Stimulated activated CD4-positive, alpha-beta T cell treated with anti-CD3 and anti-CD28 coated beads, Interleukin-15, amount 100 ng/mL, for 48 hours (primary cell): ENCODE measurements at places on chromosomes 3 and 15.

- no peak for DNase-seq
Measured at GRCh38 chr15:84953726-84954125, 27.9 kb upstream of the PDE8A start.

- DNase-seq = no peak
Measured at GRCh38 chr3:56917361-56918110, 115.8 kb upstream of the ARHGEF3 start.

DNA sequence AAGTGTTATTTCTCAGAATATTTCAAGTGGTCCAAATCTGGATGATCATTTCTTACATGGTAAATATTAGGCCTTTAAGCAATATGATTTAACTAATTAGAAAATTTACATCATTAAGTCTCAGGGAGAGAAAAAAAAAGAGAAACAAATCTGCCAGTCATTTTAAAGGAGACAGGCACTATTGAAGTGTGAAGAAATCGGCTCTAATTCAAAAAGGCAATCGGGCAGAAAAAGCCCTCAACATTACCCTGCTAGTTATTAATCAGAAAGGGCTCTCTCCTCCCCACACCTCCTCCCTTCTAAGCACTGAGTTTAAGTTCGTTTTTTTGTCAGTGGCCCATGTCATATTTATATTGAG is 215.9 kb downstream of the MEIS2 start:
- no peak for DNase-seq

DNA sequence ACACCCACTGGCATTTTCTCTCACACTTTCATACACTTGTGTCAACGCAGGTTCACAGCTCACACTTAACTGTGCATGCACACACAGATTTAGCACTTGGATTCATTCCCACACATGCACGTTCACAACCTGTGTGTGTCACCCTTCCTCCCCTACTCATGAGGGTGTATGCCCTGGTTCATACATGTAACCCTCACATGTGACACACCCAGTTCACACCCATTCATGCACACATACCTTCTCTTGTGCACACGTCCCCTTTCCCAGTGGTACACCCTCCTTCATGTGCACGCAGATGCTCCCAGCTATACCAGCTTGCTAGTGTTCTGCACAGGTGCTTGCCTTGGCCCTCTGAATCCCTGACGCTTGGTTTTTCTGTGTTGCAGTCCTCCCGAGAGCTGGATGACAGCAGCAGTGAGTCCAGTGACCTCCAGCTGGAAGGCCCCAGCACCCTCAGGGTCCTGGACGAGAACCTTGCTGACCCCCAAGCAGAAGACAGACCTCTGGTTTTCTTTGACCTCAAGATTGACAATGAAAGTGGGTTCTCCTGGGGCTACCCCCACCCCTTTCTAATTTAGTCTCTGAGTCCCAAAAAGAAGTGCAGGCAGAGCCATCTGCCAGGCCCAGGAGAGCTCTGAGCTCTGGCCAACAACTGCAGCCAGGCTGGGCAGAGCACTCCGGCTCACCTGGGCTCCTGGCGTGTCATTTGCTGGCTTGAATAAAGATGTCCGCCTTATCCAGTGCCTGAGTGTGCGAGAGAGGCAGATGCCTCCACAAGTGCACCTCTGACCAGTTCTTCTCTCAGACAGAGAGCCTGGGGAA is 39.5 kb downstream of the GOLGA6A start:
- DNase-seq = no peak

GRCh38 chr15:43483297-43484128 is 9.4 kb downstream of the TP53BP1 start:
- no peak for DNase-seq

DNA sequence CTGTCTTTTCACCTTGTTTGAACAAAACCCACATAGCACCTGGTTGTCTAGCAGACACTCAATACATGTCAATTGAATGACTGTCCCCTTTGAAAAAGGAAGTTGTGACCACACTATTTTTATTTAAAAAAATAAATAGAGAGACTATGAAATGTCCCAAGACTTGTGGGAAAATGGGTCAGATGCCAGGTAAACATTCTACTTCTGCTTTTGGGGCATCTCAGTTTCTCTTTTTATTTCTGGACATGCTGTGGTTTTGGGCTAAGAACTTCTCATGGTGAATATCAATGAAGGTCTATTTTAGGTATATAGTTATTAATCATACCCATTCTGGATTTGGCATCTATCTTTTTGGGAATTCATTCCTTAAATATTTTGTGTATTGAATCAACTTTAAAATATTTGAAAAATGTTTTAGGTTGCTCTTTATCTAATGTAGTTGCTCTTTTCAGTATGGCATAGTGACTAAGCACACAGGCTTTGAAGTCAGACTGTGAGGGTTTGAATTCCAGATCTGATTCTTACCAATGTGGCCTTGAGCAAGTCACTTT is 4.4 kb downstream of the TMEM45A start:
- DNase-seq = no peak

- no peak for DNase-seq
Measured at GRCh38 chr15:47796339-47796738, 79.0 kb downstream of the SEMA6D start.

- DNase-seq = no peak
Measured at GRCh38 chr15:52772766-52773165, 17.4 kb downstream of the ONECUT1 start.

- no peak for DNase-seq
Measured at GRCh38 chr3:180804916-180805315, 107.6 kb upstream of the FXR1 start.

DNA sequence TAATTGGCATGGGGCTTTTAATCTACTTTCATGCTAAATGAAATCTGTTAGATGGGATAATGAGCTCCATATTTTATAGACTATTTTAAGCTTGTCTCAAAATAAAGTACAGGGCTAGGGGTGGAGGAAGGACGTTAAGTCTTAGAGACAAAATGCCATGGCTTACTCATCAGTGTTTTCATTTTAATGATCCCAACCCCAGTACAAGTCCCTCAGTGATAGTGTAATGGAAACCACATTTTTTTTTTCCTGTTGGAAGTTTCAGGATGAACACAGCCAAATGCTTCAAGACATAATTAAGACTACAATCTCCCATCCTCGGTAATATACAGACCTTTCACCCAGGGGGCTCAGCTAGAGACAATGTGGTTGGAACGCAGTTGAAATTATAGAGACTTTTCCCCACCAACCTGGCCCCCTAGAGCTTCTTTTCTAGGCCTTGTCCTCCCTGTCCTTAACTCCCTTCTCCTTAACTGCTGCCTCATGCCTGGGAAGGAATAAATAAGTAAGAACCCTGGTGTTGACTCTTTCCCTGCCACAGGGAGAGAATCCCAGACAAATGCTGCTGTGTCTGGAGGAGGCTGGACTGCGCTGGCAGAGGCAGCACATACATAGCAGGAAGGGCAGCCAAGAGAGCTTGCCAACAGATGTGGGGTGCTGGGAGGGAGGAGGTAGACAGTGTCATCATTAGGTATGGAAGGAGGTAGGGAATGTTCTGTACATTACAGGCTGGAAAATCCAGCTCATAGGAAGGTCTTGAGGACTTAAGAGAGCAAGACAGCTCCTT is 115.4 kb upstream of the ROPN1 start:
- DNase-seq = no peak

DNA sequence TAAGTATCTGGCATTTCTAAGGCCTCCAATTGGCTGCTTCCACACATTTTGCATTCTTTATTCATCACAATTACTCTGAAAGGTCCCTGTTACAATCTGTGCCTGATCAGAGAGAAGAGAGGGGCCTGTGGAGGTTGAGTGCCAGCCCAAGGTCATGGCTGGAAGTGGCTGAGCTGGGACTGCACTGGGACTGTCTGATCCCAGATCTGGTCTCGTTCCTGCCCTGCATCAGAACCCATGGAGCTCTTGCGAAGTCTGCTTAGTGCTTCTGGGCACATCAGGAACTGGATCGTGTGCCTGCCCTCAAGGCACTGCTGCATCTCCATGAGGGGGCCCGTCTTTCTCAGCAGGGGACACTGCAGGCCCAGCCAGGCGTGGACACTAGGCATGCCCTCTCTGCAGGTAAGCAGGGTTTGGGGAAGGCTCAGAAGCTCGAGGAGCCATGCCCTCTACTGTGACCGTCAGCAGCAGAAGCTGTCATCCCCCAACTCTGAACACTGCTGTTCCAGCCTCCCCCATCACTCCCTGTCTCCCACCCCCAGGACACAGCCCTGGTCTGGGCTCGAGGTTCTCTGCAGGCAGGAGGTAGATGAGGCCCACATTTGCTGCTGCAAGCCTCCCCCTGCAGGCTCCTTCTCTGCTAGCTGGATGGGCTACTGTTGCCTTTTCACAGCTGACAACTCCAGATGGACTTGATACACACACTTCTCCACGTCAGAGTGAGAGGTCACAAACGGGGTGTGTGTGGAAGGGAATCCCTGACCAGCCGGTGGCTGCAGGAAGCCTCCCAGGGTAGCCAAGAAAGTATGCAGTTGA is 96.5 kb upstream of the PRR23E start:
- no peak for DNase-seq

DNA sequence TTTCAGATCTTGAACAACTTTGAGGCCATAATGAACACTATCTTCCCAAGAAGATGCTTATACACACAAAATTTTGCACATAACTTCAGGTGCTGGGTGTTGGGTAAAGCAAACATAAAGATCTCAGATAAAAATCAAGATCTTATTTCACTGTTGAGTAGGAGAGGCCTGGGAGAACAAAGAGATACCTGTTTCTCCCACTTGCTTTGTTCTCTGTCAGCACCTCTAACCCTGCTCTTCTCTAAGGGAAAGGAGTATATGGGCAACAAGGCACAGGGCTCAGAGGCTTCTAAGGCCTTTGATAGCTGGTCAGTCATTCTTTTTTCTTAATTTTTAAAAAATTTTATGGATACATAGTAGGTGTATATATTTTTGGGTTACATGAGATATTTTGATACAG is 3.6 kb upstream of the GK5 start:
- no peak for DNase-seq

DNA sequence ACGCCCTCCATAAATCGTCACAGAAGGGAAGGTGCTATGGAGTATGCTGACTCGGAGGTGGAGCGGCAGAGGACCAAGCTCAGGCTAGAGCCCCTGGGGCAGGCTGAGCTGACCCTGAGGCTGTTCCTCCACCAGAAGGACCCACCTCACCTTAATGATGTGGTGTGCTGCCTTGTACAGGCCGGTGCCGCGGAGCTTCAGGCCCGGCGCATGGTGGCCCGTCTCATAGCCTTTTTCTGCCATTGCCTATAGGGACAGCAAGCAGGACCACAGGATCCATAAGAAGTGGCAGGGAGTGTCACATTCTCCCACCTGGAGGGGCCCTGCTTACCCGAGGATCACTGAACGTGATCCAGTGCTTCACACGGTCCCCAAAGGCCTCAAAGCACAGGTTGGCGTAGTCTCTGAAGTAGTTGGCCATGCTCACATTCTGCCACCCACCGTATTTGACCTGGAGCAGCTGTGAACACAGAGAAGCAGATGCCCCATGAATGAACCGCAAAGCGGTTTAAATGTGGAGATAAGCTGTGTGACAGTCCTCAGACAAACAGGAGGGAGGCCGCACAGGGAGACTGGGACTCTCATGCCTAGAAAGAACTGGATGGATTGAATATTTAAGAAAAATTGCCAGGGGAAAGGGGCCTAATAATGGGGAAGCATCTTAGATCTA is 4.8 kb downstream of the LCTL start:
- no peak for DNase-seq

DNA sequence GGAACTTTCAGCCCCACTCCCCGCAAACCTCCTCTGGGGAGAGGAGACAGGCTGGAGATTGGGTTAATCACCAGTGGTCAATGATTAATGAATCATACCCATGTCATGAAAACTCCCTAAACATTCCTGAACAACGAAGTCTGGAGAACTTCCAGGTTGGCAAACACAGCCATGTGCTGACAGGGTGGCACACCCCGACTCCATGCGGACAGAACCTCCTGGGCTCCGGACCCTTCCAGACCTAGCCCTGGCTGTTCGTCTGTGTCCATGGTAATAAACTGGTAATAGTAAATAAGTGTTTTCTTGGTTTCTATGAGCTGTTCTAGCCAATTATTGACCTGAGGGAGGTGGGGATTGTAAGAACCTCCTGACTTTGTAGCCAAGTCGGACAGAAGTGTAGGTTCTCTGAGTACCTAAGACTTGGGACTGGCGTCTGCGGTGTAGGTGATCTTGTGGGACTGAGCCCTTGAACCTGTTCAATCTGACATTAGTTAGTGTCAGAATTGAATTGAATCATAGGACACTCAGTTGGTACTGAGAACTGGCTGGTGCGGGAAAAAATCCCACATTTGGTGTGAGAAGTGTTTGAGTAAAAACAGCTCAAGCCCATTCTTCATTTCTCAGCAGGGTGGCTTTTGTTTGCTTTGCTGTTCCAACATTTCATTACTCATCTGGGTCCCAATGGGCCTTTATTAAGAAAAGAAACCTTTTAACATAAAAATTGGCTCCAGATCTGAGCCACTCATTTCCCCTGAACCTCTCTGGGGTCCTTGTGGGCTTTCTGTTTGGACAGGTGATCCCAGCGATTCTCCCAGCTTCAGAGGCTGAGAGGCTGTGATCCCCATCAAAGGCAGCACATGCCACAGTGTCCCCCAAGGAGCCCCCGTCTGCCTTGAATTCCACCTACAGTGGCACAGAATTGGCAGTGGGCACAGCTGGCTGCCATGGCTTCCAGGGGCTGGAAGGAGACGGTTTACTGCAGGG is 151.0 kb downstream of the TJP1 start:
- no peak for DNase-seq

GRCh38 chr15:50945725-50946124 is 37.2 kb downstream of the AP4E1 start:
- DNase-seq = no peak

GRCh38 chr15:68582864-68583263 is 4.1 kb downstream of the CORO2B start:
- no peak for DNase-seq

DNA sequence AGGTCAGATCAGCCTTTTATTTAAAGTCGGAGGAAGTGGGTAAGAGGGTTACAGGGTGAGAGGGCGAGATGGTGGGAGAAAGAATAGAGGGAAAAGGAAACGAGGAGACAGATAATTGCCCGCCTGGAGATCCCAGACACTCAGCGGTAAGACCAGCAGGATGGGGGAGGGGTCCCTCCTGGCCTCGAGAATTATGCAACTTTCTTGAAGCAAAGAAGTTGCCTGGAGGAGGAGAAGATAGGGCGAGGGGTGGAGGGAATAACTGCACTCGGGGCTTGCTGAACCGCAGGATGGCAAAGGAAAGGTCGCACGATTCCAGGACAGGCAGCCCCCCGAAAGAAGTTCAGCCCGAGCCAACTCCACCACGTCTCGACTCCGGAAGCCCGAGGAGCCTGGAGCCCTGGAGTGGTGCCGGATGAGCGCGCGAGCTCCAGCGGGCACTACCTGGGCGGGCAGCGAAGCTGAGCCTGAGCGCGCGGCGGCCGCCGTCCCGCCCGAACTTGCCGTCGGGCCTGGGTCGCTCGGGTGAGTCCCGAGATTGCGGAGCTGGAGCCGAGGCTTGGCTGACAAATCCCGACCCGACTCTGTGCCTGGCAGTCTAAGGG is 402 bp downstream of the WWTR1 start:
- DNase-seq = peak; percentile 14

- no peak for DNase-seq
Measured at GRCh38 chr3:177705976-177706823, 508.9 kb upstream of the TBL1XR1 start.

DNA sequence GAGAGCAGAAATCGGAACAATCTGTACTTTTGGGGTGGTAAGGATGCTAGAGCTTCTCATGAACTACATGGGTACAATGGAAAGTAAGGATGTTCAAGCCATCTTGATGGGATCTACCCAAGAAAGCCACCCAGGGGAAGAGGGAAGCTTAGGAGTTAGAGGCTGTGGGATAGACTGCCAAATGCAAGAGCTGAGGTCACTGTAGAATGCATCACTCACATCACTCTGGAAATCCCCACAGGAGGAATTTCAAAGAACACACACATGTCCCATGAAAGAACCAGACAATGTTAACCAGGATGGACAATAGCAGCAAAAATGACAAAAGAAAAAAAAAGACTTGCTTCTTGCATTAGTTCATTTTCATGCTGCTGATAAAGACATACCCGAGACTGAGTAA is 32.8 kb upstream of the UBE2E2 start:
- no peak for DNase-seq
